ENCODE measurements at places on chromosomes 1 and 21. TPM values are rescaled to one million over a fixed set of nuclear protein-coding genes. Genes with fewer than 3 reads are reported as not detected.

The DDR2 gene
- total RNA-seq: 0.80 TPM

DNA sequence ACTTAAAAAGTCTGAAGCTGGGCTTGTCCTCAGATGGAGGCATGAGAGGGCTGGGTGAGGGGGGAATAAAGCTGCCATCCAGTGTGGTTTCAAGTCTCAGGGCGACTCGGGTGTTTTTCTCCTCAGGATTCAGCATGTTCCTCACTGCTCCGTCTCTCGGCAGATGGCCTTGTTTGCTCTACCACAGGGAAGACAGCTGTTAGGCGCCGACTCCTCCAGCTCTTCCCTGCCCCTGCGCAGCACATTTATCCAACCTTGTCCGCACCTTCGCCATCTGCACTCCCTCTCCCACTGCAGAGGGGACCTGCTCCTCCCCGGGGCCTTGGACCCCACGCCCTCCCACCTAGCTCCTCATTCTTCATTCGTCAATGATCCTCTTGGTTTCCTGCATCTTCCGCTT, 16.6 kb upstream of the S100A11 start:
- DNase-seq: no peak

The WLS gene
- not detected for total RNA-seq

- no peak for DNase-seq
Observed at GRCh38 chr1:168960595-168960994, 145.9 kb upstream of the ATP1B1 start.

- peak; percentile 59 for DNase-seq
Observed at GRCh38 chr1:160951443-160952128, 3.0 kb downstream of the ITLN2 start.

The ALPL gene
- total RNA-seq: not detected

- no peak for DNase-seq
Observed at GRCh38 chr1:41783189-41783639, 135.5 kb downstream of the HIVEP3 start.

The GBP6 gene
- total RNA-seq: not detected

DNA sequence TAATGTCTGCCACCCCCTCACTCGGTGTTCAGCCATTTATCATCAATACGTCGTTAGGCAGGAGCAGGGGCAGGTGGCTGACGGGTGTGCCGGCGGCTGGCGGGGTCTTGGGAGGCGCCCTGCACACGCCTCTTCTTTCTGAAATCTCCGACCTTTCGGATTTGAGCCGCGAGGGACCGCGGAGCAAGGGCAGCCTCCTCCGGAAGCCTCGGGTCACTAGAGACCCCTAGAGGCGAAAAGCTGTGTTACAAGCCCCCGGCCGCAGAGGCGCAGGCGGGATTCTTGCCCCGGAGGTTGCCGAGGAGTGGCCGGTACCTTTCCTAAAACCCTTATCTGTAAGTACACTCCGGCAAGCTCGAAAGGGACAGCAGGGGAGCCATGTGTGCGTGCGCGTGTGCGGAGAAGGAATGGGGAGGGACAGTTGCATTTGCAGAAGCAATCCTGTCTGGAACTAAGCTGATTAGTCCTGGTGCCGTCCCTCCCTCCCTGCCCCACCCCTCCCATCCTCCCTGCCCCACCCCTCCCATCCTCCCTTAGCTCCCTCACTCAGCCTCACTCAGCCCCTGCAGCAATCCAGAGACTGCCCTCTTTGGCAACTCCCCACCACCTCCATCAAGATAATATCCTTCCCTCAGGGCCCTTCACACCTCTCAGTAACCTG, 11.0 kb downstream of the BRINP2 start:
- peak; percentile 15 for DNase-seq

The TDRD5 gene
- not detected for total RNA-seq

The PDE4DIP gene
- 12.0 TPM for total RNA-seq

GRCh38 chr1:212743901-212744475, 44.3 kb upstream of the BATF3 start:
- no peak for DNase-seq

DNA sequence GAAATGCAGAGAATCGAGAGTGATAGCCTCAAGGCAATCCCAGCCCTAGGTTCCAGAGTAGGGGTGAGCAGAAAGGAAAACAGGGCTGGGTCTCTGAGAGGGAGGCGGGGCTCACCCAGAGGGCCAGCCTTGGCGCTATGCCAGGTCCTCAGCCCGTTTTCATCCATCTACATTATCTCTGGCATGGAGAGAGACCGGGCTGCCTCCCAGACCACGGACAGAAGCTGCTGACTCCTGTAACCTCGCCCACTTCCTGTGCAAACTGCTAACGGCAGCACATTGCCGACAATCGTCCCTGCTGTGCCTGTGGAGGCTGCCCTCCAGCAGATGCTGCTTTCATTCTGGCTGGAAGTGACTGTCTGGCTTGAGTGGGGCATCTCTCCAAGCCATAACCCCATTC, 569.1 kb downstream of the NPHP4 start:
- peak; percentile 27 for DNase-seq

GRCh38 chr1:92419642-92420041, 67.1 kb downstream of the GFI1 start:
- no peak for DNase-seq
